ENCODE measurements at places on chromosomes 2 and 18. TPM values are rescaled to one million over a fixed set of nuclear protein-coding genes. Genes with fewer than 3 reads are reported as not detected.

DNA sequence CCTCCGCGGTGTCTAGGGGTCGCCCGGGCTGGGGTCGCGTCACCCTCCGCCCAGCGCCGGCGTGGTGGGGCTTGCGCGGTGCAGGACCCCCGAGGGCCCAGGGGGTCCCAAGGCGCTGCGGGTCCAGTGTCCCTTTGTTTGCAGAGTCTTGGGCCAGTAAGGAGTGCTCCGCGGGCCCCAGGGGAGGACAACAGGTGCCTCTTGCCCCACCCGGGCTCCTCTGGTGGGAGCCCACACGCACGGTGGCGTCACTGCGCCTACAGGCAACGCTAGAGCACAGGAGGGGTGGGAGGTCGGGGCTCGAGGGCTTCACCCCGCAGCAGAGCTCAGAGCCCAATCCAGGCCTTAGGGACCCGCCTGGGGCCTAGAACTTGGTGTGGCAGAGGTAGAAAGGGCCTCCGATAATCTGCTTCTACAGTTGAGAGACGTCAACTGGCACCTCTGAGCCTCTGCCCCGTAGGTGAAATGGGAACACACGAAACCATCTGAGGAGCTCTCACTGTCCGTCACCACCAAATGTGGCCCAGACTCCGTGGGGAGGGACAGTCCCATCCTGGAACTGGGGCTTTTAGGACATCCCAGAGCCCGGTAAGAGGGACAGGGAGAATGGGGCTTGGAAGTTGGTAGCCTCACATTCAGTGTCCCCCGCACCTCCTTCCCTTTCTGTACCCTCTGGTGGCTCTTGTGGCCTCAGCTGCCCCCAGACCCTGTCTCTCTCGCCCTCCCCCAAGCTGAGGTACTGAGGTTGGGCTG is 1.4 kb downstream of the ARID5A start:
- peaks cover 59% of the 10 kb centered on the region for H3K4me1 ChIP-seq
- DNase-seq: no peak
- peaks cover 2% of the 10 kb centered on the region for H3K27me3 ChIP-seq
- peak overlapping the region; percentile 92 for H3K4me3 ChIP-seq
- no peak overlapping the region for H3K27ac ChIP-seq
- H3K36me3 ChIP-seq: no peaks in the 10 kb centered on the region

DNA sequence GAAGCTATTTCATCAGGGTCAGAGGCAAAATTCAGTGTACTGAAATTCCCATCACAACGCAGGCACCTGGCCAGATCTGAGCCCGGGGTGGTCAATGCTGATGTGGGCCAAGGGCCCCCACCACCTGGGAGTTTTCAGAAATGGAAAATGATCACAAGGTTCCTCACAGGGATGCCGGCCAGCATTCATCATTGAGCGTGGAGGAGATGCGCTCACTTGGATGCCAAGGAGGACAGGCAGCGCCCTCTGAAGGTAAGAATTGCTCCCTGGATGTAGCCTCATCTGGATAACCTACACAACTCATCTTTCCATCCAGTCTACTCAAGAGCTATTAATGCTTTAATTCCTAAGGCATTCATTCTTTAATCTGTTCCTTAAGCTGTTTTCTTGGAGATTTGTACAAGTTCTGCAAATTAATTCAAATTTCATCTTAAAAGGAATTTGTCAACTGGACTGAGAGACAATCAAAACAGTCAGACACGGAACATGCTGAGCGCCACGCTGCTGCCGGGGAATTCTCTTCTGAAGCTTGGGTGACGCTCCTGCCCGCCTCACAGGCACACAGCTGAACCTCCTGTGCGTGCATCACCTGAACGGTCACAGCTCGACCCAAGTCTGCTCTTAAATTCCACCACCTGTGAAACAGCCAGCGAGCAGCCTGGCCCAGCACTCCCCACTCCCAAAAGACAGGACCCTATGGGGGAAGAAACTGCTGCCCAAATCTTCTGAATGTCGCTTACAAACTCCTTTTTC is 206.7 kb downstream of the HDAC4 start:
- no peak for DNase-seq
- no peaks in the 10 kb centered on the region for H3K4me1 ChIP-seq
- peaks cover 4% of the 10 kb centered on the region for H3K36me3 ChIP-seq
- no peak overlapping the region for H3K27ac ChIP-seq
- no peak overlapping the region for H3K4me3 ChIP-seq

DNA sequence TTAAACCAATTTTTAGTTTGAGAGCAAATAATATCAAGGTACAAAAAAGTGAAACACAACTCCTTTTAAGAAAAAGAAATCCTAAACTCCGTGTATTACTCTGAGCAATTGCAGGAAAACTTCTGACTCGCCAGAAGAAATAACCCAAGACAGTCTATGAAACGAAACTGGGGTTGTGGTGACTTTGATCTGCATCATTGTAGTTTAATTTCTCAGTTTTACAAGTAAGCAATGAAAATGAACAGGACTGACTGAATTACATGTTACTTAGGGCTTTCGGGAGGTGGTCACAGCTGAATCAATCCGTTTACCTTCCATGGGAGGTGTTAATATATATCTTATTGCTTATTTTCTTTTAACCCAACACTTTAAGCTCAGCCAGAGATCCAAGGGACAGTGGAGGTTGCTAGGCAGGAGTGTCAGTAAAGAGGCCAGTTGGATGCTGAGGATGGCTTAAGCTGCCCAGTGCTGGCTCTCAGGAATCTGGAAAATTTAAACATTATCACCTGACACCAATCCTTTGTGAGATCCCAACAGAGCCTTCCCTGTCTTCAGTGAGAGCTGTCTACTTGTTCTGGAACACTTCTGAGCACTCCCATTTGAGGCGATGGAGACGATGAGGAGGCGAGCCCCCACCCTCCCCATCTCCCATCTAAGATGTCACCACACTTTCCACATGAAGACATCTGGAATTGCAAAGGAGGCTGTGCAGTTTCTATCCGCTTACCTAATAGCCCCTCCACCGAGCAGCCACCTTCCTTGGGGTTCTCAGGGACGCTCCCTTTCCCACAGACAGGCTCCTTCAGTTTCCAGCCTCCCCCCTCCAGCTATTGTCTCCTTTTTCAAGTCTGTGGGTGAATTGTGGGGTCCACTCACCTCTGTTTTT is 3.6 kb upstream of the RAB31 start:
- peak overlapping the region; percentile 38 for H3K27ac ChIP-seq
- no peaks in the 10 kb centered on the region for H3K36me3 ChIP-seq
- DNase-seq: no peak
- no peak overlapping the region for H3K4me3 ChIP-seq
- peaks cover 1% of the 10 kb centered on the region for H3K27me3 ChIP-seq

- H3K4me3 ChIP-seq: no peak overlapping the region
- DNase-seq: no peak
- no peak overlapping the region for H3K27ac ChIP-seq
- H3K4me1 ChIP-seq: peaks cover 15% of the 10 kb centered on the region
- H3K27me3 ChIP-seq: peaks cover 3% of the 10 kb centered on the region
- peaks cover 19% of the 10 kb centered on the region for H3K36me3 ChIP-seq
Measured at GRCh38 chr2:202717598-202718310, 83.0 kb downstream of the FAM117B start.

- H3K4me3 ChIP-seq: peak overlapping the region; percentile 82
- peak overlapping the region; percentile 97 for H3K27ac ChIP-seq
- peaks cover 10% of the 10 kb centered on the region for H3K27me3 ChIP-seq
- H3K4me1 ChIP-seq: peaks cover 96% of the 10 kb centered on the region
Measured at GRCh38 chr18:48546396-48546795, 7.6 kb downstream of the CTIF start.

GRCh38 chr2:127011231-127011661 is 95.7 kb downstream of the BIN1 start:
- DNase-seq: no peak
- no peak overlapping the region for H3K4me3 ChIP-seq
- peaks cover 41% of the 10 kb centered on the region for H3K4me1 ChIP-seq
- no peaks in the 10 kb centered on the region for H3K36me3 ChIP-seq
- H3K27me3 ChIP-seq: peaks cover 10% of the 10 kb centered on the region

Gene RTP5
- not detected for total RNA-seq
